Type B pancreatic cell (in vitro differentiated cells): ENCODE measurements at places on chromosomes 16 and 17. TPM values are rescaled to one million over a fixed set of nuclear protein-coding genes. Genes with fewer than 3 reads are reported as not detected.

- H3K27ac ChIP-seq = no peak overlapping the region
- no peak for DNase-seq
- H3K4me3 ChIP-seq = no peak overlapping the region
- no peaks in the 10 kb centered on the region for H3K4me1 ChIP-seq
- H3K27me3 ChIP-seq = peaks cover 3% of the 10 kb centered on the region
Measured at GRCh38 chr17:65990593-65990992, 201.3 kb downstream of the CEP112 start.

DNA sequence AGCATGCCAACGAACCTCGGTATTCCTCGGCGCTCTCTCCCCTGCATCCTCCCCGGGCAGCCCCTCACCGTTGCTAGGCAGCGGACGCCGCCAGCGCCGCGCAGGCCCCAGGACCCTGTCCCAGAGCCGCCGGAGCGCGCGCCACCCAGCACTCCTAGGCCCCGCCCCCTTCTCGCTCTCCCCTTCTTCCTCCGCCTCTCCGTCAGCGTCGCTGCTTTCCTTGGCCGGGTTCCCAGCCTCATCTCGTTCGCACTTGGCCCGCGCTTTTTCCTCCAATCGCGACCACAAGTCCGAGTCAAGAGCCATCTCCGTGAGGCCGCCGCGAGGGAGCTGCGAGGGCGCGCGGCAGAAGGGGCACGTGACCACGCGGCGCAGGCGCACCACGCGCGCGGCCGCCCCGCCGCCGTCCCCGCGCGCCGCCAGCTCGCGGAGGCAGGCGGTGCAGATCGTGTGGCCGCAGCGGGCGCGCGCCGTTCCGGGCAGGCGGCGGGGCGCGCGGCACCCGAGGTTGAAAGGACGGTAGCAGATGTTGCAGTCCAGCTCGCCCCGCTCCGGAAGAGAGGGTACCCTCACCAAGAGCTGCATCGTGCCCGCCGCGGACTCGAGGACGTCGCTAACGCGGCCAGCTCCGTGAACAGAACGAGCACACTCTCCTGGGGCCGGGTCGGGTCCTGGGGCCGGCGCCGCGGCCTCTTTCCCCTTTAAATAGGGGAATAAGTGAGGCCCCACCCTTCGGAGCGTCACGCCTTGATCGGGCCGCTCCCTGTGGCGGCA, at the start of gene RNF227:
TSS of gene RNF227 (minus strand) at position 679 of the 774 bp plus-strand sequence. CDS start at position 585, 94 bp downstream.
- peak within 1 kb of the TSS; percentile 86 for H3K27ac ChIP-seq
- DNase-seq = peak; percentile 92
- peaks cover 24% of the 10 kb centered on the region for H3K4me1 ChIP-seq
- peak within 1 kb of the TSS; percentile 92 for H3K4me3 ChIP-seq
- peaks cover 5% of the 10 kb centered on the region for H3K27me3 ChIP-seq

GRCh38 chr17:56289321-56289720, 136.0 kb downstream of the ANKFN1 start:
- DNase-seq = no peak
- H3K27me3 ChIP-seq = peaks cover 4% of the 10 kb centered on the region
- no peaks in the 10 kb centered on the region for H3K36me3 ChIP-seq

- no peak overlapping the region for H3K27ac ChIP-seq
- no peak overlapping the region for H3K4me3 ChIP-seq
- DNase-seq = no peak
- peaks cover 32% of the 10 kb centered on the region for H3K27me3 ChIP-seq
Measured at GRCh38 chr17:13593757-13594156, 8.0 kb downstream of the HS3ST3A1 start.

Gene MT1G
- total RNA-seq = 2.8 and 4.8 TPM in 2 replicates

GRCh38 chr17:31582151-31582907, 190.9 kb downstream of the RAB11FIP4 start:
- H3K36me3 ChIP-seq = no peaks in the 10 kb centered on the region
- H3K4me3 ChIP-seq = no peak overlapping the region
- H3K27me3 ChIP-seq = no peaks in the 10 kb centered on the region
- H3K27ac ChIP-seq = no peak overlapping the region
- peaks cover 6% of the 10 kb centered on the region for H3K4me1 ChIP-seq

- H3K27ac ChIP-seq = no peak overlapping the region
- H3K4me1 ChIP-seq = peaks cover 17% of the 10 kb centered on the region
- H3K27me3 ChIP-seq = peaks cover 24% of the 10 kb centered on the region
- no peak overlapping the region for H3K4me3 ChIP-seq
- DNase-seq = no peak
Measured at GRCh38 chr17:19539040-19539399, 5.4 kb downstream of the SLC47A1 start.

- H3K4me1 ChIP-seq = no peaks in the 10 kb centered on the region
- H3K27me3 ChIP-seq = peaks cover 18% of the 10 kb centered on the region
- H3K4me3 ChIP-seq = no peak overlapping the region
- H3K36me3 ChIP-seq = no peaks in the 10 kb centered on the region
- no peak overlapping the region for H3K27ac ChIP-seq
- DNase-seq = no peak
Measured at GRCh38 chr16:26019381-26020242, 327.9 kb downstream of the HS3ST4 start.

GRCh38 chr16:3001316-3001715, 11.4 kb upstream of the CLDN9 start:
- no peaks in the 10 kb centered on the region for H3K4me1 ChIP-seq
- no peak overlapping the region for H3K4me3 ChIP-seq
- peaks cover 34% of the 10 kb centered on the region for H3K27me3 ChIP-seq
- no peak overlapping the region for H3K27ac ChIP-seq
- no peaks in the 10 kb centered on the region for H3K36me3 ChIP-seq
- no peak for DNase-seq

- no peaks in the 10 kb centered on the region for H3K36me3 ChIP-seq
- no peak for DNase-seq
- peaks cover 18% of the 10 kb centered on the region for H3K27me3 ChIP-seq
Measured at GRCh38 chr17:4785311-4786105, 656 bp downstream of the VMO1 start.

Gene CBFA2T3
- total RNA-seq = 8.9 and 9.4 TPM in 2 replicates

DNA sequence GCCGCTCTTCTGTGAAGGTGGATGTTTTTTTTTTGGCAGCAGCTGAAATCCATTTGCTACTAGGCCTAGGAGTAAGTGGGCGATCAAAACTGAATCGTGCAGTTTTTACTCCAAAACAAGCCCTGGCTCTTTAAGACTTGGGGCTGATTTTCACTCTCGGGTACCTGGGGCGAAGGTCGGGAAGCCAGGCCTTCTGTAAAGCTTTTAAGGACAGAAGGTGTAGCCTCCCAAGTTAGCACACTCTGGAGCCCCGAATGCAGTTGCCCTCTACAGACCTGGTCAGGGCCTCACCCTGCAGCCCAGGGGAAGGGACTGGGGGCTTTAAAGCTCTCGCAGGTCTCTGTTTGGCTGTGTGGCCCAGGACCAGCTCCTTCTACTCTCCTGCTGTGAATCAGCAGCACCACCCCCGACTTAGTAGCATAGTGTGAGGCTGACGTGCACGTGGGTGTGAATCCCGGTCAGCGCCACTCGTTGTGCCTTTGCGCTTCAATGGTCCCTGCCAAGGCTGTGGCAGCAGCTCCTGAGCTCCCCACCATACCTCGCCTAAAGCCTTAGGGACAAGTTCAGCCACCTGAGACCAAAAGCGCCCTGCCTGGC, 49.9 kb downstream of the TMEM235 start:
- H3K27me3 ChIP-seq = no peaks in the 10 kb centered on the region
- no peak overlapping the region for H3K27ac ChIP-seq
- DNase-seq = no peak
- H3K4me3 ChIP-seq = no peak overlapping the region
- H3K4me1 ChIP-seq = peaks cover 12% of the 10 kb centered on the region

Gene NOL3
- total RNA-seq = 8.4 and 17.5 TPM in 2 replicates

Gene KCNJ12
- 0.59 and 2.2 TPM in 2 replicates for total RNA-seq

- peaks cover 23% of the 10 kb centered on the region for H3K36me3 ChIP-seq
- H3K4me1 ChIP-seq = no peaks in the 10 kb centered on the region
- no peak for DNase-seq
- H3K4me3 ChIP-seq = no peak overlapping the region
- peaks cover 16% of the 10 kb centered on the region for H3K27me3 ChIP-seq
- no peak overlapping the region for H3K27ac ChIP-seq
Measured at GRCh38 chr16:67146523-67147357, 4.1 kb downstream of the B3GNT9 start.

Gene CBX2
- total RNA-seq = 21.6 and 72.0 TPM in 2 replicates

- H3K27me3 ChIP-seq = peaks cover 3% of the 10 kb centered on the region
- no peak for DNase-seq
- H3K4me3 ChIP-seq = peak overlapping the region; percentile 97
- peaks cover 25% of the 10 kb centered on the region for H3K4me1 ChIP-seq
- no peaks in the 10 kb centered on the region for H3K36me3 ChIP-seq
Measured at GRCh38 chr16:53504665-53505064, 1.7 kb upstream of the AKTIP start.

DNA sequence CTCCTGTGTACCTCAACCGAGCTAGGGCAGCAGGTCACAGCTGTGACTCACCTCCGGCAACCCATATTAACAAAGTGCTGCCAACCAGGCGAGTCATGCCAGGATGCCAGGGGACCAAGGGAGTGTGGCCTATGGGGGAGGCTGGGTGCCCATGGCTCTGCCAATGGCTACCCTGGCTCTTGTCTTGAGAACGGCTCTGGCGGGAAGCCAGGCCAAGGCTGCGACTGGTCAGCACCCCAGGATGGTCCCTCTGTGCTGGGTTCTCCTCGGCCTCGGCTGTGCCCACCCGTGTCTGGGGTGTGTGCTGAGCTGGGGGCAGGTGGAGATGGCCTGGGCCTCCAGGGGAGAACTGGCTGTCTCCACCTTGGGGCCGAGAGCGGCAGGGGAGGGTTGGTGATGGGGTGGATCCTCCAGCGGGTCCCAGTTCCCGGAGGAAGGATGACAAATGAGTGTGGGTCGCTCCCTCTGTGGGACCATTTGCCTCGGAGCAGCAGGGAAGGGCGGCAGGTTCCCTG, 75.8 kb downstream of the MRC2 start:
- H3K27ac ChIP-seq = no peak overlapping the region
- DNase-seq = no peak
- peaks cover 18% of the 10 kb centered on the region for H3K4me1 ChIP-seq
- peaks cover 29% of the 10 kb centered on the region for H3K27me3 ChIP-seq

Gene RSKR
- total RNA-seq = 17.5 and 27.7 TPM in 2 replicates

DNA sequence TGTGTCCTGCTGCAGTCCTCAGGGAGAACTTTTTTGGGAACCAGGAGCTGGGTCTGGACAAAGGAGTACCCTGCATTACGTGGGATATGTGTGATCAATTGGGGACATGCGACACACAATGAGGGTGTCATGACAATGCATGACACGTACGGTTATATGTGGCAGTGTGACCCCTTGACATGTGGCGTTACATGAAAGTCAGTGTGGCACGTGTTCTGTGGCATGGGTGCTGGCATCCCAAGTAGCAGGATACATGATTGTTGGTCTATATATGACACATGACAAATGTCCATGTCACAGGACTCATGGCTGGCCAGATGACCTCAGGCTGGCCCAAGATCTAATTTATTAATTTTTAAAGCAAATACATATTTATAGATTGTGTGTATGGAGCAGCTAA, 9.7 kb upstream of the CPNE2 start:
- peaks cover 8% of the 10 kb centered on the region for H3K27me3 ChIP-seq
- peaks cover 6% of the 10 kb centered on the region for H3K4me1 ChIP-seq
- no peaks in the 10 kb centered on the region for H3K36me3 ChIP-seq
- no peak overlapping the region for H3K27ac ChIP-seq
- no peak overlapping the region for H3K4me3 ChIP-seq

- H3K27me3 ChIP-seq = peaks cover 18% of the 10 kb centered on the region
- no peak for DNase-seq
- H3K4me1 ChIP-seq = no peaks in the 10 kb centered on the region
- H3K27ac ChIP-seq = no peak overlapping the region
- H3K4me3 ChIP-seq = no peak overlapping the region
Measured at GRCh38 chr17:63492940-63493339, 16.1 kb downstream of the ACE start.

GRCh38 chr17:80182118-80182844, 12.5 kb downstream of the CARD14 start:
- no peak for DNase-seq
- H3K36me3 ChIP-seq = no peaks in the 10 kb centered on the region
- H3K27me3 ChIP-seq = no peaks in the 10 kb centered on the region

Gene DNAAF8
- total RNA-seq = 0.74 and 2.6 TPM in 2 replicates

GRCh38 chr17:53142890-53143289, 679.8 kb upstream of the KIF2B start:
- H3K36me3 ChIP-seq = no peaks in the 10 kb centered on the region
- peaks cover 3% of the 10 kb centered on the region for H3K4me1 ChIP-seq
- no peak overlapping the region for H3K27ac ChIP-seq
- no peak for DNase-seq
- H3K27me3 ChIP-seq = no peaks in the 10 kb centered on the region

Gene CD300H
- not detected in 2 replicates for total RNA-seq

DNA sequence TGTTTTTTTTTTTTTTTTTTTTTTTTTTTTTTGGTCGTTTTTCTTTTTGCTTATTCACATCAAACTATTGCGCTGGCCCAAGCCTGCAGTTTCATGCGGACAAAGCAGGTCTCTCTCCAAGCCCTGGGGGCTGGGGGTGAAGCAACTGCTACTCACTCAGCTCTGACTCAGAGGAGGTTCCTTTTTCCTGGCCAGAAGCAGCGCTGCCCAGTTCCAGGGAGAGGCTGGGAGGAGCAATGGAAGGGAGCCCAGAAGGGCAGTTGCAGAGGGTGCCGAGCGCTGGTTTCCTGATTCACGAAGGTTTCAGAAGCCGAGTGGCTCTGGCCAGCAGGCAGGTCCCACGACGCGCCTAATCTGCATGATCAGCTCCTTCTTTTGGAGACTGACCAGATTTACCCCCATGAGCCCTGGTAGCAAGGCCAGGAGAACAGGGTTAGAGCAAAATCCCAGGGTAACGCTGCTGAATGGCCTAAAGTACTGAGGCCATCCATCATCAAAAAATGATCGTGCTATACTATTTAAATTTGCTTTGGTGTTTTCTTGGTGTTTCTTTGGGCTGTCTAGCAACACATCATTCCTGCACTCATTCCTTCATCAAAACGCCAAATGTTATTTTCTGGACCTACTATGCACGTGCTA, 144.7 kb upstream of the SOX9 start:
- no peak for DNase-seq
- no peak overlapping the region for H3K4me3 ChIP-seq
- no peaks in the 10 kb centered on the region for H3K36me3 ChIP-seq
- H3K27me3 ChIP-seq = peaks cover 15% of the 10 kb centered on the region
- H3K4me1 ChIP-seq = no peaks in the 10 kb centered on the region

DNA sequence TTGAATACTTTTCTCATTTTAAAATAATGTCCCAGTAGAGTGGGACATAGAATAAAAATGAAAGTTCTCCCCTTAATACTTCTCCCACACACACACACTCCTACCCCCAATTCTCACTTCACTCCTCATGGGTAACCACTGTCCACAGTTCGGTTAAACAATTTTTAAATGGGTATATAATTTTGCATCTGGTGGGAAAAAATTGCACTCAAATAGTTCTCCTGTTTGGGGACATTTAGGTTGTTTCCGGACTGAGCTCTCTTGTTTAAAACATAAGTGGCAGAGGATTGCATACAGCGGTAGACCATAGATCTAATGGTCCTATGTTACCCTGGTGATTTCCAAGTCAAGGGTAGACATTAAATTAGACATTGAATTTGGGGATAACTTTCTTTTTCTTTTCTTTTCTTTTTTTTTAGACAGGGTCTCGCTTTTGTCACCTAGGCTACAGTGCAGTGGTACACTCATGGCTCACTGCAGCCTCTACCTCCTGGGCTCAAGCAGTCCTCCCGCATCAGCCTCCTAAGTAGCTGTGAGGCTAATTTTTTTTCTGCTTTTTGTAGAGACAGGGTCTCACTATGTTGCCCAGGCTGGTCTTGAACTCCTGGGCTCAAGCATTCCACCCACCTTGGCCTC, 138.3 kb downstream of the SOCS1 start:
- DNase-seq = no peak
- no peaks in the 10 kb centered on the region for H3K27me3 ChIP-seq
- H3K36me3 ChIP-seq = peaks cover 20% of the 10 kb centered on the region
- no peak overlapping the region for H3K4me3 ChIP-seq

Gene CTRB2
- not detected in 2 replicates for total RNA-seq
